Activated T-helper 2 cell treated with anti-CD3 and anti-CD28 coated beads, Interferon-gamma antibody, Interleukin-2, Interleukin-4, amounts not matched to agents 10 μg/mL and 5 μg/mL and 100 μg/mL, durations not matched to agents 14 hours and 24 hours and 36 hours (primary cell): ENCODE measurements at places on chromosomes 3 and 15. TPM values are rescaled to one million over a fixed set of nuclear protein-coding genes. Genes with fewer than 3 reads are reported as not detected.

DNA sequence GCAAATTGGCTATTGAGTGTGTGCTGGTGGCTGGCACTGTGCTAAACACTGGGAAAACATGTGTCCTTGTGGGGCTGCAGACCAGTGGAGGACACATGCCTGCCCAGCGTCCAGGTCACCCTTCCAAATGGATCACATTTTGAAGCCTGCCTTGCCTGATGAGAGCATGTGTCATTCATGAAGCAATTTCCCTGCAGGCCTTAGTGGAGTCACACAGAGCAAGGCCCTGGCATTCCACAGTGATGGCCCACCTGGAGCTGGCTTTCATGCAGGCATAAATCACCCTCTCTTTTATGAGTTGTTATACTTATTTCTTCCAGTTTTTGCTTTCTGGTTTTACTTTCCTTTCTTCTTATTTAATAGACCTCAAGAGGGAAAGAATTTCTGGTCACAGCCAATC lies 219.5 kb downstream of the EPHB1 start:
- peaks cover 5% of the 10 kb centered on the region for H3K4me1 ChIP-seq
- H3K36me3 ChIP-seq = no peaks in the 10 kb centered on the region
- no peaks in the 10 kb centered on the region for H3K27me3 ChIP-seq
- no peak overlapping the region for H3K4me3 ChIP-seq
- DNase-seq = no peak

- H3K27ac ChIP-seq = no peak overlapping the region
- DNase-seq = no peak
- no peaks in the 10 kb centered on the region for H3K36me3 ChIP-seq
- H3K4me3 ChIP-seq = no peak overlapping the region
- H3K4me1 ChIP-seq = no peaks in the 10 kb centered on the region
These were observed 396.9 kb downstream of the LRTM1 start for GRCh38 chr3:54530944-54531343.

FAM219B gene
- 82.1 and 95.2 TPM in 2 replicates for total RNA-seq

SLC38A3 gene
- not detected in 2 replicates for total RNA-seq

MAPK6 gene
- total RNA-seq = 55.8 and 58.7 TPM in 2 replicates
